ENCODE measurements at places on chromosomes 11 and 22. TPM values are rescaled to one million over a fixed set of nuclear protein-coding genes. Genes with fewer than 3 reads are reported as not detected.
A peak's percentile ranks its signal among the peaks of the same experiment; 100 is the strongest.

The GNG3 gene
- total RNA-seq: 0.57 TPM

The NUP98 gene
- 59.7 TPM for total RNA-seq

The MRGPRE gene
- total RNA-seq: not detected

The ZBED5 gene
- total RNA-seq: 21.5 TPM

The OR52A1 gene
- total RNA-seq: not detected

GRCh38 chr11:47495856-47496217 is 46.9 kb upstream of the RAPSN start:
- DNase-seq: no peak

GRCh38 chr11:77658213-77659013 is 20.8 kb upstream of the CLNS1A start:
- DNase-seq: no peak

GRCh38 chr22:47879346-47879745 is 1116.9 kb downstream of the TBC1D22A start:
- peak; percentile 61 for DNase-seq

- no peak for DNase-seq
Observed at GRCh38 chr11:40787224-40787623, 672.2 kb downstream of the LRRC4C start.

- no peak for DNase-seq
Observed at GRCh38 chr11:27339941-27340340, 23.1 kb downstream of the CCDC34 start.

- no peak for DNase-seq
Observed at GRCh38 chr11:119859684-119860083, 130.7 kb upstream of the NECTIN1 start.

- DNase-seq: no peak
Observed at GRCh38 chr11:24560324-24560723, 63.5 kb downstream of the LUZP2 start.

DNA sequence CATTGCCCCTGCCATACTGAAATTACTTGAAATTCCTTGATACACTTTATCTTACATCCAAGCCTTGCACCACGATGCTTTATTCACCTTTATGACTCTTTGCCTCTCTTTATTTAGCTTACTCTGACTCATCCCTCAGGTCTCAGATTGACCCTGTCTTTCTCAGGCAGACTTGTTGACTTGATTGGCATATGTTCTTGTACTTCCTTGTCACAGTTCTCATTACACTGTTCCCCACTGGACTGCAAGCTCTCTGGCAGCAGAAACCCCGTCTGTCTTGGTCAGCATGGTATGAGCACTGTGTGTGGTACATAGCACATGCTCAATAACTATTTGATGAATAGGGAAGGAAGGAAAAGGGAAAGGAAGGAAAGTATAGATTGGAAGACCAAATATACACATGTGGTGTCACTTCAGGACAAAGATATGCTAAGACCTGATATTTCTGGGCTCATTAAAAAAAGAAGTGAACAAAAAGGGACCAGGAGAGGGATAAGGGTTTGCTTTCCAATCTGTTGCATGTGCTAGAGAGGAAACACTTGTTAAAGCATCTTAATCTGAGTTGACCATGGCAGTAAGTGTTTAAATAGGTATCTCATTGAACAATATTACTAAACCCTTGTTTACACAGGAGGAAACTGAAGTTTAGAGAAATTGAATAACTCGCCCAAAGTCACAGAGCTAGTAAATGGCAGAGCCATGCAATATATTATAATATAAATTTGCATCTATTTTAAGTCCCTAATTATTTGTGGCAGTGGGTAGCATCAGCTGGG is 7.2 kb downstream of the LYVE1 start:
- DNase-seq: peak; percentile 7

GRCh38 chr22:21446128-21446826 is 20.9 kb upstream of the TMEM191C start:
- no peak for DNase-seq

GRCh38 chr22:20267441-20268278 is 458 bp downstream of the RTN4R start:
- no peak for DNase-seq

DNA sequence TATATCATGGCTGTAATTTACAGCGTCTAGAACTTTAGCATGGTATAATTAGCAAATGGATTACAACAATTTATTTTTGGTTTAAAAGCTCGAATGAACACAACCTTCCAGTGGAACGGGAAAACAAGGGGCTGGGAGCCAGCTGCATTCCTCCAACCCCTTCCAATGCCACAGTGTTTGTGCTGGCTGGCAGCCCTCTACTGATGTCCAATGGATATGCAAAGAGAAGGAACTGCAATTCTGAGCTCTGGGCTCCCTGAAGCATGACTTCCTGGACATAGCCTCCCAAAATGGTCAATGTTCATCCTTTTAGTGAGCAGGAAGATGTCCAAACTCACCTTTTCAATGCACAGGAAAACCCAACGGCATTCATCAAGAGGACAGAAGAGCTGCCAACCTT is 288.3 kb downstream of the TENM4 start:
- no peak for DNase-seq

- DNase-seq: no peak
Observed at GRCh38 chr22:27856386-27856785, 54.8 kb upstream of the MN1 start.

GRCh38 chr11:19892387-19892786 is 179.8 kb downstream of the NAV2 start:
- DNase-seq: no peak

All from PC-9 (cell line).